HT1080 (cell line): ENCODE measurements at places on chromosomes 2 and 18. TPM values are rescaled to one million over a fixed set of nuclear protein-coding genes. Genes with fewer than 3 reads are reported as not detected.
A peak's percentile ranks its signal among the peaks of the same experiment; 100 is the strongest.

DNA sequence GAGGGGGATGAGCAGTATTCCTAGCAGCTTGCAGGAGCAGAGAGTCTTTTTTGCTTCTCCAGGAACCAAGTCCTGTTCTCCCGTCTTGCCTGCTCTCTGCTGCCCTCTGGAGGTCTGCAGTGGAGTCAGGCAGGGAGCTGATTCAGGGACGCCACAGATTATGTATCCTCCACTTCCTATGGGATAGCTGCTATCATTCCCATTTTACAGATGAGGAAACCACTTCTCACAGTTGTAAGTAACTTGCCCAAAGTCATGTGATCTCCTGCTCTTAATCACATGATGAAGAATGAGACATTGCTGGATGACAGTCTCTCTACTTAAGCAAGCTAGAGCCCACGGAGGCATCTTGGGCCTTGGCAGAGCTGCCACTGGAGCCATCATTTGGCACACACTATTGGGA lies 8.3 kb downstream of the SLC4A5 start:
- peak; percentile 60 for DNase-seq

DNA sequence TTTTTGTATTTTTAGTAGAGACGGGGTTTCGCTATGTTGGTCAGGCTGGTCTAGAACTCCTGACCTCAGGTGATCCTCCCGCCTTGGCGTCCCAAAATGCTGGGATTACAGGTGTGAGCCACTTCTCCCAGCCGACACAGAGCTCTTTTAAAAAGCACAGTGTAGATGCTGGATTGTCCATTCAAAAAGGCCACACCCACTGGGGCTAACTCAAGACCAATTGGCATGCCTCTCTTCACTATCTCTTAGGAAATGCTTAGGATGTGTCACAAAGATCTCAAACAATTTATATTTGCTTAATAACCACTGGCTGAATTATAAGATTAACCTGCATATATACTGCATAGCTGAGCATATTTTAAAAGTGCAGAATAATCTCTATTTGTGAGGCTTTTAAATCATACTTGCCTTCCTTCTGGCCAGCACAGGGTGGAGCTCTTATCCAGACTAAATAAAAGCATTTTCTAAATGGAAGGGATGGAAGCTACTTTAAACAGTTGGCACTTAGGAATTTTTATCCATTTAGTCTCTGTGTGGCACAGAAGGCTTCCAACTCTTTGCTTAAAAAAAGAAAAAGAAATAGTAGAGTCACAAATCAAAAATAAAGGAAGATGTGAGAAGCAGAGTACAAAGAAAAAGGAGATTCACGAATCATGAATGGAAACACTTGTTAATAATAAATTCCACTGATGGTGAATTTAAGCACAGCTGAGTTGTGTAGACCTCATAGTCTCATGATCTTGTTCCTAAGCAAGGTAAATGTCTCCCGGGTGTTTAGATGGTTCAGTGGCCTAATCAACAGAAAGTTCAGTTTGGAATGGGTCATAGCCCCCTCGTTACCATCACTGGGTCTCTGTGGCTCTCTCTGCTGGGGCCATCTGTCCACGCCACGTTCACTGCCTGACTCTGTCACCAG lies 22.4 kb downstream of the CRYGD start:
- DNase-seq = peak; percentile 42

- peak; percentile 97 for DNase-seq
Measured at GRCh38 chr2:157692768-157693167, 64.1 kb upstream of the ACVR1C start.

DNA sequence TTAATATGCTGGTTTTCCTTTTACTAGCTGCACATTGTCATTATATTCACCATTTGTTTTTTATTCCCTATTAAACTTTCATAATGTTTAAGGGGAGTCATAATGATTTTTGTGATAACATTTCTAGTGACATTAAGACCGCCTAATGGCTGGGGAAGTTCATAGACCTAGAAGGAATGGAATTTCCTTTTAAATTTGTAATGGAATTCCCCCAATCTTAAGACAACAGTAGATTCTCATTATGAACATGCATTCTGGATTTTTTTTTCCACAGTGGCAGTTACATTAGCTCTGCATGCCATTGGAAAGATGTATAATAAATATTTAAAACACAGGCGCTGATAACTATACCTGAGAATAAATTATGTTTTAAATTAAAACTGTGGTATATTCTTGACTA lies 8.4 kb downstream of the YPEL5 start:
- no peak for DNase-seq

DNA sequence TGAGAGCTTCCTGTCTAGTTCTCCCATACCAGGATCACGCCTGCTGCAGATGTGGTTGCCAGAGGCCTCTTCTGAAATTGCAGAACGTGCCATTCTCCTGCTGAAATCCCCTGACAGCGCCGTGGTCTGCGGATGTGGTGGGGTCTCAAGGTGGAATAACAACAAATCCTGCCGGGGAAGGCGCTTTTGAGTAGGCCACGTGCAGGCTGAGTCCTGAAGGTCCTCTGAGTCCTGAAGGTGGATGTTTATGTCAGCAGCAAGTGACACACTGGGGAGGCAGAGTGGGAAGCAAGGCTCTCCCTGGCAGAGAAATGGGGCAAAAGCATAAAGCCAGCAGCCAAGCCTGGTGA lies 241.4 kb downstream of the MYCN start:
- no peak for DNase-seq

GRCh38 chr18:48785736-48786454 lies 164.9 kb downstream of the SMAD7 start:
- DNase-seq = no peak

GRCh38 chr2:48902521-48902920 lies 147.0 kb upstream of the LHCGR start:
- no peak for DNase-seq

DNA sequence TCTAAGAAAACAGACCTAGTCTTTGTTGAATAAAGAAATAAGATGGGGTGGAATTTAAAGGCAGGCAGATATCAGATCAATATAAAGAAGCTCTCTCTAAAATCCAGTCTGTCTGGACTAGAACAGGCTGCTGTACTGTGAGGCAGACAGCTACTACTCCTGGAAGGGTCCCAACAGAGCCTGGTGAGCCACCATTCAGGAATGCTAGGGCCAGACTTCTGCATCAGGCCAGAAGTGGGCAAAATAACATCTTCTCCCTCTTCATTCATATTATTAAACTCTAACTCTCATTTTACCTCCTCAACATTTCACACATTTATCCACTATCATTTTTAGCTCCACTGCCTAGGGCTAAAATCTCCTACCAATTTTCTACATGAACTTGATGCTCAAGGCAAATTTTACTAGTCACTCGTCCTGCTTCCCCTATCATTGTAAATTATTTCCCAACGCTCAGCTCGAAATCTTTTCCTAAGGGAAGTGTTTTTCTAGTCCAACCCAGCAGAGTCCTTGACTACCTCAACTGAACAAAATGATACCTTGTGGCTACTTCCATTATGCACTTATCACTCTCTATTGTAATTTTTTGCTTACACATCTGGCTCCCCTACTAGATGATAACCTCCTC lies 45.2 kb upstream of the GLS start:
- peak; percentile 88 for DNase-seq

DNA sequence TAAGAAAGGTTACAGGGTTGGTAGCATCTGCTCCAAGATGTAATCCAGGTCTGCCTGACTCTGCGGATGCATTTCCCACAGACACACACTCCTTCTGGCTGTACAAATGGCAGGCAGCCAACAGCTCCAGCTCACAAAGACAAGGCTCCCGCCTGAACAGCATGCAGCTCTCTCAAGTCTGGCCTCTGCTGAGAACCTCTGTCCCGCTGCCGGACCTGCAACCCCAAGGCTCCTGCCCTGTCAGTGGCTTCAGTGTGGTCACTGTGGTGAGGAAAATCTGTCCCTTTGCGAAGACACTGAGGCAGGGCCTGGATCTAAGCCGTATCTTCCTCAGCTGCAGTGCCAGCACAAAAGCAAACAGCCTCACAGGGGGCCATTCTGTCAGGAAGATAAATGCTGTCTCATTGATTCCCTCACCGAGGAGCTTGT lies 469.3 kb upstream of the MEX3C start:
- peak; percentile 76 for DNase-seq

- no peak for DNase-seq
Measured at GRCh38 chr2:99833586-99834201, 308.7 kb downstream of the AFF3 start.

DNA sequence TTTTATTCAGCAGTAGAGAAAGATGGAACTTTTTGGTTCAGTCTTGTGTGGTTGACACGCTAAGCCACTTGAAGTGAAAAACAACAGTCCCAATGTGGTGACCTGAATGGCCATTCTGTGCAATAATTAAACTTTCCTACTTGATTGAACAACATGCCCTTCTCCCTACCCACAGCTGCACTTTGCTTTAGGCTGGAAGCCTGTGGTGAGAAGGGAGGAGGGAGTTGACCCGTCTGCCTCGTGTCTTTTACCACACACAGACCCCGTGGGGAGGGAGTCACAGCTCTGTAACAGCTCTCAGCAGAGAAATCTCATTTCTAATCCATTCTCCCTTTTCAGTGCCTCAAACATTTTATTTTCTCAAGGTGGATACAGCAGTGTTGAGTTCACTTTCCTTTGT lies 138.2 kb upstream of the PKDCC start:
- no peak for DNase-seq

DNA sequence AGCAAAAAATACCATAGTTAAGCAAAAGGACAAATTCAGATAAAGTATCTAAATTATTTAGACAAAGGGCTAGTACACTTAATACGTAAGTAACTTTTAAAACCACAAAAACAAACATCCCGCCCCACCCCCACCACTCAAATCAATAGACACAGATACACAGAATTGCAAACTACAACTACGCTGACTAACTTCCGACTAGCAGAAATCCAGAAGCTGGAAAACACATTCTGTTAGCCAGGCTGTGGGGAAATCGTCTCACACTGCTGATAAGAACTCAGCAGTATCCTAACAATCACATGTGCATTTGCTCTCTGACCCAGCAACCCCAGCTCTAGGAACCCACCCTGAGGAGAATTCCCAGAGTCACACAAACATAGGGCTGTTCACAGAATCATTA lies 16.6 kb downstream of the FAM168B start:
- no peak for DNase-seq

DNA sequence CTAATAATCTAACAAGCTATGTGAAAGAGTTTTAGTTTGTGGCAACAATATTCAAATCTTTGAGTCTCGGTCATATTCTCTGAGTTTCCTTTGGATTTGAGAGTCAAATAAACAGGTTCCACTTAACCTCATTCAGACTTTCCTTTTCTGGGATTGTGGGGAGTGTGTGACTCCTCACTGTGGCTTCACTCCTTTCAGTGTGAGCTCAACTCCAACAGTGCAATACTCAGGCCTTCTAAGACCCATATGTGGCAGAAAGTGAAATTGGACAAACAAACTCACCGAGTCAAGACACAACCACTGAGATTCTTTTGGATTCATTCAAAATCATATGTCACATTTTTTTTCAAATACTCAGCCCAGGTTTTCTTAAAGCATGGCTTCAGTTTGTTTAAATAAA lies 25.4 kb downstream of the SLC9A4 start:
- DNase-seq = no peak

DNA sequence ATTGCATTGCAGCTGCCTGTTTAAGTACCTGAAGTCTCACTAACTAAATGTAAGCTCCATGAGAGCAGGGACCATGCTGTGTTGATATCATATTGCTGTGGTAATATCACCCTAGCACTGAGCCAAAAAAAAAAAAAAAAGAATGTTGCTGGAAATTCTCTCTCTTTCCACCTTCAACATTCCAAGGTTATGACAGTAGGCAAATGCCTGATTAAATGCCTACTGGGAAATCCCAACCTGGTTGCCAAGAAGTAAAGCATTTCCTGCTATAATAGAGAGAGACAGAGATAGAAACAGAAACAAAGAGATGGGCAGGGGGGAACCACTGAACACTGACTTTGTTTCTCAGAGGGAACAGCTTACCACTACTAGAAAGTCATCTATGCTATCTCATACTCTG lies 1604.2 kb downstream of the LRP1B start:
- peak; percentile 81 for DNase-seq

DNA sequence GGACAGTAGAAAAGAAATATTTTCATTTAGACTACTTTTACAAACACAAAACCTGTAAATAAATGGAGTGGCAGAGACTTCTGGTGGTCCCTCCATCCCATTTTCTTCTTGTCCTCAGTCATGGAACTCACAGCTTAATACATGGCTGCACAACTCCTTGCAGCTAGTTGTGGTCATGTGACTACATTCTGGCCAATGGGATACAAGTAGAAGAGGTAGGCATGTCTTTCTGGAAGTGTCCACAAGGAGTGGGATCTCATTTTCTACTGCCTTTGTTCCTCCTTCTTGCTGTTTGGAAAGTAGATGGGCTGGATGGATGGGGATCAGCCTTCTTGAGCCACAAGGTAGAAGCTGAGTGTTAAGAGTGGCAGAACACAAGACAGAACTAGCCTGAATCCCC lies 555.8 kb downstream of the SATB2 start:
- DNase-seq = peak; percentile 18

- no peak for DNase-seq
Measured at GRCh38 chr2:167157523-167157922, 269.2 kb downstream of the XIRP2 start.

DNA sequence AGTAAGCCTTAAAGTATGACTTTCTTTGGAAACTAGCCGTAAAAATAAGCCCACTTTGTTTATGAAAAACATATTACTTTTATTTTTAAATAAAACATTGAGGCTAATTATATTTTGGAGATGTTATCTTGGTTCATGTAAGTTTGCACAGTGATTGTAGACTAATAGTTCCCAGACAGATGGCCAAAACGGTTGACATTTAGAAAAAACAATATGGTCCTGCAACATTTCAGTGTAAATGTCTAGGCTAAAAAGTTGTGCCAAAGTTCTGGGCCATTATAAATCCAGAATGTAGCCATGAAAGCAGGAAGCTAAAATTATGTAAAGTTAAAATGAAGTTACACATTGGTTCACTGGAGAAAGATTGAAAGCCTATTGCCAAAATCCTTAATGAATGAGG lies 43.6 kb downstream of the SLC5A7 start:
- DNase-seq = no peak

- no peak for DNase-seq
Measured at GRCh38 chr18:68638613-68639012, 76.3 kb downstream of the TMX3 start.

- DNase-seq = no peak
Measured at GRCh38 chr2:53103679-53104078, 663.9 kb upstream of the CHAC2 start.

DNA sequence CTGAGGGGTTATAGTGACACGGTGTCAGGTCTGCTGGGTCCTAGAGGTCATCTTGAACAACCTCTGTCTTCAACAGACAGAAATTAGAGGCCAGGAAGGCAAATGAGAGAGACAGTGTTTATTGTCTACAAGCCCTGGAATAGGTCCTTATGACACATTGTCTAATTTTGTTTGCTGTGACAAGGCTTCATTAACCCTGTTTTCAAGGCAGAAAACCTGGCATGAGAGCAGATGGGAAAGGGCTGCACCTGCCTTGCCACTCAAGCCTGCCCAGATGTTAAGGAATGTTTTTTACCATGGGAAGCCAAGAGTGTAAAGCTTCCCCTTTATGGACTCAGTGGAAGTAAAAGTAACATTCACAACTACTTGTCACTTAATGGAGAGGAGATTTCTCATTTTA lies 275.3 kb downstream of the KCNS3 start:
- no peak for DNase-seq

- no peak for DNase-seq
Measured at GRCh38 chr2:128305555-128306080, 13.1 kb downstream of the HS6ST1 start.

- DNase-seq = peak; percentile 25
Measured at GRCh38 chr2:85326406-85327159, 1.2 kb downstream of the TGOLN2 start.

RBM43 gene
- total RNA-seq = 0.77 and 1.6 TPM in 2 replicates

TFPI gene
- total RNA-seq = 0.03 TPM in 1 of 2 replicates, not detected in the other

GATA6 gene
- 5.5 and 6.8 TPM in 2 replicates for total RNA-seq

ZNF521 gene
- 17.5 and 19.9 TPM in 2 replicates for total RNA-seq

CNRIP1 gene
- total RNA-seq = 50.4 and 69.7 TPM in 2 replicates

SCG2 gene
- total RNA-seq = 4.6 and 8.2 TPM in 2 replicates

SLC23A3 gene
- 0.47 and 0.76 TPM in 2 replicates for total RNA-seq

POTEC gene
- 0.24 TPM in 1 of 2 replicates, not detected in the other for total RNA-seq
